AG04449 (cell line): ENCODE measurements at places on chromosomes 1 and 21.

GRCh38 chr1:162919034-162919433 is 58.1 kb upstream of the CCDC190 start:
- no peak for DNase-seq

DNA sequence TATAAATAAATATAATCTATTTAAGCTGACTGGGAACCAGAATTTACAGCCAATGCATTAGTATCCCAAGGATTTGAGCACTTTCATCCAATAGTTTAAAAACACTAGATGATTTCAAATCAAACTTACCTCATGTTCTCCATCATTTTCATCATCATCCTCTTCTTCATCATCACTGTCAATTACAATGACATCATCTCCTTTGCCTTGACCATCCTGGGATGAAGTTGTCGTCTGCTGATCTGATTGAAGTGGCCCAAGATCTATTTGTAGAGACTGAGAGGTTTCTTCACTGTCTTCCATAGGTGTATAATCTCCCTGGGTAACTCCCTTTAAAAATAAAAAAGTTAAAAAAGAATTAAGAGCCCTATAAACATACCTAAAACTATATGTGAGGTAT is 47.7 kb downstream of the TPR start:
- DNase-seq, result no peak

DNA sequence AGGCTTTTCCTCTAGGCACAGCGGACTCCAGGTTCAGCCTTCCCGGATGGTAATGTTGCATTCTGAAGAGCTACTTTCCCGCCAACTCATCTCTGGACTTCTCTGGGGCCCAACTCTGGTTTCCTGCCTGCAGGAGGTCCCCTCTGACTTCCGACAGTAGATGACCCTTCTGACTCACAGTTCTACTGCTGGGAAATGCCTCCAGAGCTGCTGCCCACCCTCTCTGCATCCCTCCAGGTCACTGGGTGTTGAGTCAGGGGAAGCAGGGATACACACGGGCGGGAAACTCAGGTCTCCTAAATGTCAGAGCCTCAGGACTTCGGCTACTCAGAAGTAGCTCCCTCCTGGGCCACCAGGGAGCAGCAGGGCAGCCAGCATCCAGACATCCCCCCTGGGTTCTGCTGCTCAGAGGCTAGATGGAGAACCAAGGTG is 2.1 kb upstream of the KIF21B start:
- no peak for DNase-seq

DNA sequence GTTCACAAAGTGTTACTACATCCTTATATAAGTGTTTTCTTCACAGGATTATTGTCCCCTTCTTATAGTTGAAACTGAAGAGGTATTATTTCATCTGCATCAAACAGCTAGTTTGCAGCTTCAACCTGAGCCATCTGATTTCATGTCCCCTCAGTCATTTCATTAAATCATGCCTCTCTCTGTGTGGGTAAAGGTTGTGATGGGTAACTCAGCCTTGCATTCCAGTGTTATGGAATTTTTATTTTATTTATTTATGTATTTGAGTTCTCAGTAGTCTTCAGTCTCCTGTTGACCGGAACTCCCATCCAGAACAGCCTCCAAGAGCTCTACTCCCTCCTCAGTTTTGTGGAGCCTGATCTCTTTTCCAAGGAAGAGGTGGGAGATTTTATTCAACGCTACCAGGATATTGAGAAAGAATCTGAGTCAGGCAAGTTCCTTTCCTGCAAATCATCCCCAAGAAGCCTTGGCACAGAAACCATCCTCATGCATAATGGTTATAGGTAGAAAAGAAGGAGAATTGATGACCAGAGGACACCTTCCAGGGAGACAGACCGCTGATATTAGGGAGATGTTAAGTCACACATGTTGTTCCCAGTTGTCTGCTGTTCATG is 21.8 kb downstream of the CHD1L start:
- DNase-seq, result no peak

GRCh38 chr1:109025694-109026093 is 16.2 kb downstream of the WDR47 start:
- no peak for DNase-seq

- no peak for DNase-seq
Observed at GRCh38 chr1:200907611-200908097, 13.0 kb downstream of the INAVA start.

DNA sequence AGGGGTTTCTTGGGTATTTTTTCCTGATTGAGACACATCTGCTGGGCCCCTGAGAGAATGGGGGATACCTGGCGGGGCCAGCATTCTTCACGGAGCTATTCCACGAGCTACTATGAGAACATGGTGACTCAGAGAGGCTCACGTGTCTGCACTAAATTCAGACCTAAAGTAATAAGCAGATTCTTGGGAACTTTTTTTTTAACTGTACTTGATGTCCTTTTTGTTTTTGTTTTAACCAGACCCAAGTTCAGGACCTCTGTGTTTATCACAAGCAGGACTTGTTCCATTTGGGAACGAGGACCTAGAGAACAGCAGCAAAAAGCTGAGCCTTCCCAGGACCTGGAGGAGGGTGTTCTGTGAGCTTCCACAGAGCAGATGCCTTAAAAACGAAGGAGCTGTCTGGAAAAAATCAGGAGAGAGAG is 44.0 kb downstream of the EVA1C start:
- no peak for DNase-seq

DNA sequence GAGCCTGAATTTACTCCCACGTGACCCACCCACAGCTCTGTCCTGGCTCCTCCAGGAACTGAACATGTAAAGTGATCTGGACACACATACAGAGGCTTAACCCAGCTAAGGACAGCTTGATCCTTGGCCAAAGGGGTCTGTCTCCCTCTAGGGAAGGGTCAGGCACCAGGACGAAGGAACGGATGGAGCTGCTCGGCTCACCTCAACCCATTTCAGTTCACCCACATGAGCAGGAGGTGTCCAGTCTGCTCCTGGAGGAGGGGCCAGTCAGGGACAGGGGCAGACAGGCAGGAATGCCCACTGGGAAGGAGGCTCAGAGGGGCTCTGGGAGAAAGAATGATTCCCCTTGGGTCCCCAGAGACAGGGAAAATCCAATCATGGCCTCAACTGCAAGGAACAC is 567.2 kb downstream of the PTPRU start:
- no peak for DNase-seq
